ENCODE measurements at places on chromosomes 6 and 20.

DNA sequence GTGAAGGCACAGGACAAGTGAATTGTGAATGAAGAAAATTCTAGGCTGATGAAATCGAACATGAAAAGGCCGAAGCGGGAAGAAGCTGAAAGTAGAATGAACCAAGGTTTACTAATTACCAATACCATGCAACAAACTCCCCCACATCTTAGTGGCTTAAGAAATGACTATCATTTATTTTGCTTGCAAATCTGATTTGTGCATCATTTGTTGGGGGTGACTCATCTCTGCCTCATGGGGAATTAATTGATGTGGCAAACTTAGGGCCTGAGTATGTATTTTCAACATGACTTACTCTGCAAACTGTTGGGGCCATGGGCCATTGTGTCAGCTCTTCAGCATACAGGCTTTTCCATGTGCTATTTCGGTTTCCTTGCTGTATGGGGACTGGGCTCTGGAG, 26.8 kb downstream of the PPP1R14C start:
- DNase-seq = no peak

- DNase-seq = no peak
Measured at GRCh38 chr6:73109659-73110058, 115.6 kb downstream of the KHDC1L start.

DNA sequence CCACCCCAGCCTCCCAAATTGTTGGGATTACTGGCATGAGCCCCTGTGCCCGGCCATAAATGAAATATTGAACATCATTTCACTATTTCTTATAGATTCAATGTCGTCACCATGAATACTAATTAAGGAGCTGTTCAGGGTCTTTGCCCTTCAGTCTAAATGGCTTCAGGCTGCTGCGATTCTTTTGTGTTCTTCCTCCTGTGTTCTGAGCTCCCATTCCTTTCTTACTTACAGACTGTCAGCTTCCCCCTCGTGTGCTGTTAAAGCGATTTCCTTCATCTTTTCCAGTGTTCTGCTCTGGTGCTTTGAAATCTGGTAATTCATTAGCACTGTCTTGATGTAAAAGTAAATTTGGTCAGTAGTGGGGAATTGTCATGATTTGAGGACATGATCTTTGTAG, 63.3 kb upstream of the PRDM1 start:
- no peak for DNase-seq

GRCh38 chr6:54463354-54464024, 155.2 kb downstream of the TINAG start:
- no peak for DNase-seq

- DNase-seq = no peak
Measured at GRCh38 chr6:13600036-13600435, 15.1 kb upstream of the NOL7 start.

- no peak for DNase-seq
Measured at GRCh38 chr6:89952686-89953085, 58.4 kb downstream of the GJA10 start.

GRCh38 chr6:6586671-6587526, 1.6 kb upstream of the LY86 start:
- DNase-seq = no peak

DNA sequence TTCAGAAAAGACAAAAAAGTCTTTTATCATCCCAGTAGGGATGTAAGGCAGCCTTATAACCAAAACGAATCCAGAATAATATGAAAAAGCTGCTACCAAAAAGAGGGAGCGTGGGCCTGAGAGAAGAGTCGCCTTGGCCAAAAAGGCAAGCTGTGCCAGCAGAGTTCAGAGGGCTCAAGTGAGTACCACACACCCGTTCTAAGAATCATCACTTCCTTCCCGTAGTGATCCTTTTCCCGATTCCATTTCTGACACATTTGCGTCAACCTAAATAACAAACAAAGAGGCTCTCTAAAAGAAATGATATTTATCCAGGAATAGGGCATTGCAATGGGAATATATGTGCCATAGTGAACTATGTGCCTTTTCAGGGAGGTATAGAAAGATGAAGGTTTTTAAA, 3.8 kb upstream of the TMEM181 start:
- no peak for DNase-seq

DNA sequence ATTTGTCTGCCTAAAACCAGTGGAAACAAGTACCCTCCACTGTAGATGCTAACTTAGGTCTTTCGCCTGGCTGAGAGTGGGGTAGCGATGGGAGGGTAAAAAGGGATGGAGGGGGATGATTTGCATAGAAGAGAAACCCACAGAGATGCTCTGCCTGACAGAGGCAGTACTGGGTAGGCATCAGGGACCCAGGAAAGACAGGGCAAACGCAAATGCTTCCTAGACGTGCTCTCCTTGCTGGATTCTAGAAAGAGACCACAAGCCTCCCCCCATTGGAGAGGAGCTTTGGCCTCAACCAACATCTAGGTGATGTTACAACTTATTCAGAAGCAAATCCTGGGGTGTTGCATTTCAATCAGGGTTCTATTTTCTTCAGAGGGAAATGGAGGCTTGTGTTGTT, 3.2 kb downstream of the OLIG3 start:
- no peak for DNase-seq

- no peak for DNase-seq
Measured at GRCh38 chr6:112016320-112016719, 37.6 kb upstream of the CCN6 start.

DNA sequence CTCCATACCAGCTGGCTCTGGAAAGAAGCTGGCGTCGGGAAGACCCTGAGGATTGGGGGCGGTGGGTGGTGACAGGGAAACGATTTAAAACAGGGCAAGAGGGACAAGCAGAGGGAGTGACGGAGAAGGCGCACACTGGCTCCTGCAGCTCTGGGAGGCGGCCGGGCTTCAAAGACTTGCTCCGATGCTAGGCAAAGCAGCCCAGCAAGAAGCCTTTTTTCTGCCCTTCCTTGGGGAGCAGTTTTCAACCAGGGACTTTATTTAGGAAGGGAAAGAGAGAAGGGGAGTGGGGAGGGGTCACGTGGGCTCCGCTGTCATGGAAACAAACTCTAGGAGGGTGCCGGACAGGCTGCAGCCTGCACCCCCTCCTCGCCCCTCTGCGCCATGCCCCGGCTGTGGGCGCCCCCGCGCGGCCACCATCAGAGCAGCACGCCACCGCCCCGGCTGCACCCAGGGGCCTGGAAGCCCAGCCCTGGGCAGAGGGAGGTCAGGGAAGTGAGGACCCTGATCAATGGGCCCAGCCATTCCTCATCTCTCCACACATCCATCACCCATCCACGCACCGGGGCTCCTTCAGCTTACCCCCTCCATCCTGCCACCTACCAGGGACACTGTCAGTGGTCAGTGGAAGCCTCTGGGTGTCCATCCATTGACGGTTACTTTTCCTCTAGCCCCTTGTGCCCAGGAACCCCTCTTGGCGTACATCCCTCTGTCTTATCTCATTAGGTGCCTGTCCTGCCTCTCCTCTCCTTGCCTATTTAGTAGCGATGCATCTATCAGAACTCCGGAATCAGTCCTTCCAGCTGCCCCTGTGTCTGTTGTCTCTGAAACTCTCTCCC, 66.6 kb upstream of the CCDC167 start:
- DNase-seq = no peak

GRCh38 chr6:121920616-121921015, 478.8 kb upstream of the HSF2 start:
- DNase-seq = no peak

DNA sequence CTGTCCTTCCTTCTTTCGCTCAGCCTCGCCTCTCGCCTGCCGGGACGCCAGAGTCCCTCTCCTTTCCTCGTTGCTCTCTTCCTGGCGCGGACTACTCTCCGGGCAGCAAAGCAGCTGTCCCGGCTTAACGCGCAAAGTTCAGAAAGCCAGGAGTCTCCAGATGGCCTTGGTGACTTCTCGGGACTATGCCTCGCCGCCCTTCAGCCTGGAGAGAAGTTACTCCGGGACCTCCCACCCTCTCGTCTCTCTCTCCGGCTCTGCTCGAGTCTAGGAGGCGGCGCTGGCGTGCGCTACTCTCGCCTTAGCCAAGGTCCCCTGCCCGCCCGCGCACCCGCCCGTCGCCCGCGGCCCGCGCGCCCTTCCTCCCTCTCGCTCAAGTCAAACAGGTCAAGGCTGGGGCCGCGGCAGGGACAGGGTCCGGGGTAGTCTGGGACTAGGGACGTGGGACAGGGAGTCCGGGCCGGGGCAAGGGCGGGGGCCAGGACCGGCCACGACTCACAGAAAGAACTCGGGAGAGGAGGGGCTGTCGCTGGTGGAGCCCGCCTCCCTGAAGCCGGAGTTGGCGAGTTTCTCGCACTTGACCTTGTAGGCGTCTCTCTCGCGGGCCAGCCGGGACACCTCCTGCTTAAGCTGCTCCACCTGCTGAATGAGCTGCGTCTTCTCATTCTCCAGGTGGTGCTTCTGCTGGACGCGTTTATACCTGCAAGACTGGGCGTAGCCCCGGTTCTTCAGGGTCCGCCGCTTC, 1.5 kb downstream of the MAFB start:
- no peak for DNase-seq

- DNase-seq = no peak
Measured at GRCh38 chr20:42588847-42589246, 600.9 kb downstream of the PTPRT start.

GRCh38 chr6:56002336-56002735, 126.9 kb upstream of the BMP5 start:
- DNase-seq = no peak

All from thoracic aorta (tissue), 2 donors.